ENCODE measurements at places on chromosomes 2 and 18.

GRCh38 chr18:79507546-79508480 lies 112.1 kb downstream of the NFATC1 start:
- DNase-seq = no peak

DNA sequence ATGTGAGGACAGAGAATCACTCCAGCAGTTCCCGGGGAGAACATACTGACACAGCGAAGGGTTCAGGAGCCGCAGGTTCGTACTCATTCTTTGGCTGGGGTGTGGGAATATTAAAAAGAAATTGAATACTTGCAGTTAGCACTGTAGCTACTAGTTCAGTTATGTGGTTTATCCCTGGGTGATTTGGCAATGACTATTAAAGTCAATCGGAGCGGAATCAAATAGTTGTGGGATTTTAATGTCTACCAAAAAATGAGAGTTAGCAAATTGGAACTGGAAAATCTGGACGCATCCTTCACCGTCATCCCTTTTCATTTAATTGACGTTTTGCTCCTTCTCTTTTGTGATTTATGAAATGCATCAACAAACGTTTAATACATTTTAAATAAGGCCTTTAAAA lies 50.8 kb downstream of the GBX2 start:
- DNase-seq = no peak

- no peak for DNase-seq
Observed at GRCh38 chr2:127664065-127664894, 11.1 kb downstream of the LIMS2 start.

DNA sequence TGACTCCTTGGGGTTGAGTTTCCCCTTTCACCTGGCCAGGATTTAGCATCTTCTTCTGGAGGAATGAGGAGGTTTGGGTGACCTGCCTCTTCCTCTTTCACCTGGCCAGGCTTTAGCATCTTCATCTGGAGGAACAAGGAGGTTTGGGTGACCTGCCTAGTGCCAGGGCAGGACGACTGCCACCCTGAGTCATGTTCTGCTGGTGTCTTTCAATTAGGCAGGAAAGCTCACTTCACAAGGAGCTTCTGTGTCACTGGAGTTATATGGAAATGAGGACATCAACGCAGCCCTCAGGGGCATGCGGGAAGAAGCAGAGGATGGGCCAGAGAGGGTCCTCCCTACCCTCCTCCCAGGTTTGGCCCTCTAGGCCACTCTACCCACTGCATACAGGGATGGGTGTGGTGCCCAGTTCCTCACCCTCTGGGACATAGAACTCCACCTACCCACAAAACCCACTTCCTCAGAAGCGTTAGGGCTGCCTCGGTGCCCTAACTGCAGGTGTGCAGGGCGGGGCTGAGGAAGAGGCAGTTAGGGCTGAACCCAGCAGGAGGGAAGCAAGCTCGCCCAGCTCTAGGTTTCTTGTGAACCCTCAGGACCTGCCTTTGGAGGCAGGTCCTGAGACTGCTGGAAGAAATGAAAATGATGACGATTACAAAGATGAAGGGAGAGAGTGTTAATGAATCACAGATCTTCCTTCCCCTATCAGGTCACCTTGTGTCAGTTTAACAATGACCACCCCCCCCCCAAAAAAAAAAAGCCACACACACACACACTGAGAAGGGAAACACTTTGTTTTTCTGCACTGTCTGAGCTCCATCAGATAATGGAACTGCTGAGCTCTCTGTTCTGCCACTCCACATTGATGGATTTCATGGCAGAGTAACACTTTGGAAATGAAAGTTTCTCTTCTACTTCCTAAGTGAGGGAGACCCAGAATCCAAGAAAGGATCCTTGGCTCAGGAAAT lies 71.0 kb downstream of the ARL4C start:
- DNase-seq = no peak

GRCh38 chr2:42724886-42725285 lies 39.0 kb downstream of the OXER1 start:
- no peak for DNase-seq

DNA sequence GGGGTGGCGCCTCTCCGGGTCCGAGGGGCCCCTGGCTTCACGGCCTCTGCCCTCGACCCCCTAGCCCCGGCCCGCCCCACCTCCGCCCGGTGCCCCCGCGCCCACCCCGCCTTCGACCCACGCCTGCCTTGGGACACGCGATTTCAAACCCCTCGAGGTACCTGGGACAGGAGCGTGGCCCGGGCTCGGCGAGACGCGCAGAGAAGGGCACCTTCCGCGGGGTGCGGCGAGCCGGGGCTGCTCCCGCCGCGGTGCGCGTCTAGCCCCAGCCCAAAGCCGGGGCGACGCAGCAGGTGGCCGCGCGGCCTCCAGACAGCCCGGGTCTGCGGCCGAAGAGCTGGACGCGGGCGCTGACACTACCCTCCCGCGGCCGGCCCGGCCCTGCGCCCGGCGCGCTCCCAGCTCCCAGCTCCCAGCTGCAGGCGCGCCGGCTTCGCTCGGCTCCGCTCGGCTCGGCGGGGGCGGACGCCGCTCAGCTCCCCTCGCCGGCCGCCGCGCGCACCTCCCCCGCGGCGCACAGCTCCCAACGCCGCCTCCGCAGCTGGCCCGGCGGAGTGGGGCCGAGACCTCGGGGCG lies at the start of gene CRACDL:
CRACDL (minus strand) TSS at position 449 of the 576 bp plus-strand sequence. CDS start 89,425 bp downstream, outside the sequence.
- DNase-seq = no peak

GRCh38 chr18:45173799-45174519 lies 441.3 kb upstream of the SLC14A2 start:
- DNase-seq = no peak

GRCh38 chr2:203533676-203534591 lies 1.2 kb downstream of the RAPH1 start:
- no peak for DNase-seq

- no peak for DNase-seq
Observed at GRCh38 chr2:160409480-160409879, 84.1 kb downstream of the RBMS1 start.

DNA sequence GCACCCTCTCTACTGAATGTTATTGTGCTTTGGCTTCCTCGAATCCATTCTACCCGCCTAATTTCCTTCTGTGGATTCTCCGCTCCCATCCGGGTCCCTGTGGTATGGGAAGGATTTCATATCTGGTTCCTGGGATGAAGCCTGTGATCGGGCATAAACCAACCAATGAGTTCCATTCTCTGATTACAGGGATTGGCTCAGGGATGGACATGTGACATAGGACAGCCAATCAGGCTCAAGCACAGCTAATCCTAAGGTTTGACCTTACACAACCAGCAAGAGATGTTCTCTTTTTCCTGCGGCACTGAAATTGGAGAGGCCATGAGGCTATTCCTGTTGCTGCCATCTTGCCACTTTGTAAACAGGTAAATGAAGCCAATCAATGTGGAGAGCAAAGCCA lies 168.1 kb upstream of the SMAD2 start:
- DNase-seq = no peak

- DNase-seq = no peak
Observed at GRCh38 chr2:217900010-217900779, 102.6 kb downstream of the TNS1 start.

DNA sequence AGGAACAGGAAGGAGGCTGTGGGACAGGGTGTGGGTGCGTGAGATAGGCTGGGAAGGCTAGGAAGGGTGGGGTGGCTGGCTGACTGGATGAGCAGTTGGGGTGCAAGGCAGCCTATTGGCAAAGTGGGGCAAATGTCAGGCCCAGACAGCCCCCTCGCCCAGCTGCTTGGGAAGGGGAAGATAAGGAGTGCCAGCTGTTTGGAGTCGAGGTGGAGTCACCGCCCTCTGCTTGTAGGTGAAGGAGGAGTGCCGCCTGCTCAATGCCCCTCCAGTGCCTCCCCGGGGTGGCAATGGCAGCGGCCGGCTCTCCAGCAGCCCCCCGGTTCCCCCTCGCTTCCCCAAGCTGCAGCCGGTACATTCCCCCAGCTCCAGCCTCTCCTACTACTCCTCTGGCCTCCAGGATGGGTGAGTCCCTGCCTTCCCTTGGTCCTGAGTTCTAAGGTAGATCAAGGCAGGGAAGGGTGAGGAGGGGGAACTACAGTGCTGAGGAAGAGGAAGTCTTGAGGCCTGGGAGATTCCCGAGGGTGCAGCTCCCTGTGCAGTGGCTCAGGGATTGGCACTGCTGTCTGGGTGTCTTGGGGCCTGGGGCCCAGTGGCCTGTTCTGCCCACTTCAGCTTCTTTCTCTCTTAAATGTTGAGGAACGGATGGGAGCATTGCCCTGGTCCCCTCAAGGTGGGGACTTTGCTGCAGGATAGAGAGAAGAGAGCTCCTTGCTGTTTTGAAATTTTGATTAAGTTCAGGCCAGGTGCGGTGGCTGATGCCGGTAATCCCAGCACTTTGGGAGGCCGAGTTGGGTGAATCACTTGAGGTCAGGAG lies 13.3 kb downstream of the GAREM2 start:
- DNase-seq = no peak

DNA sequence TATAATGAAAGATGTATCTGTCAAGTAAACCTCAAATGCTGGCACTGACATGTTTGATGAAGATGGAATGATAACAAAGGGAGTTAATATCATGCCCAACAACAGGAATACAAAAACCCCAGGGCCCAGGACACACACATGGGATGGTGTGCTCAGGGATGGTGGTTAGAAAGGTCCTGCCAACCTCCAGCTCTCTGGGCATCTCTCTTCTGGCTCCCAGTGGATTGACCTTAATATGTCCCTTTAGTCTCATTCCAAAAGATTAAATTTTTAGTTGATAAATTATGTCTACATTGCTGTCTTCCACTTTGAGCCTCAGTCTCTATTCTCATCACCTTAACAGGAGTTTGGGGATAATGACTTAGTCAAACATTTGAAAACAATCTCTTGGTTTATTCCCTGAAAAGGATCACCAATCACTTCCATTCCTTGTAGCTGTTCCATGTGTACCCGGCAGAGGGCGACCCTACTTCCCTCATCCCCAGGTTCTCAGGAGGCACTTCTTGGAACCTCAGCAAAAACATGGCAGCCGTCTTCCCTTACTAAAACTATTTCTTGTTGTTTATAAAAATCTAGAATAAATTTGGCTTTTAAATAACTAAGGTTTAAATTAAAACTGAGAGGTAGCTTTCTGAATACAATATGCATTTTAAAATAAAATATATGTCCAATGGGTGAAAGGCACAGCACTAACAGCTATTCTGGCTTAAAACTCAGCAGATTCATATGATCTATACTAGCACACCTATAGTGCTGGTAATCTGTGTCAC lies 29.6 kb downstream of the MCEE start:
- peak; percentile 21 for DNase-seq

DNA sequence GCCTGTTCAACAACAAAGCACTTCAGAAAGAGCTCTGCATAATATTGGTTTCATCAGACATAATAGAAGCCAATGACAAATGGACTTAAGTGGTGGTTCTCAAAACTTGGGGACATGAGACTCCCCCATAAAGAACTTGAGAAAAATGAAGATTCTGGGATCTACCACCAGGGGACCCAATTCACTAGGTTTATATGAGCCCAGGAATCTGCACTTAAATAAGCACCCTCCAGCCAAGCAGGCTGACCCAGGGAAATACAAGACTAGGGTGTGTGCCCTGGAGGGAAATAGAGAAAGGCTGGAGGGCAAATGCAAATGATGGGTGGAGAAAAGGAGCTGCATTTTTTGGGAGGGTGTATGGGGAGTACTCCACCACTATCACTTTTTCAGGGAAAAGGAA lies 52.5 kb downstream of the SATB2 start:
- no peak for DNase-seq

DNA sequence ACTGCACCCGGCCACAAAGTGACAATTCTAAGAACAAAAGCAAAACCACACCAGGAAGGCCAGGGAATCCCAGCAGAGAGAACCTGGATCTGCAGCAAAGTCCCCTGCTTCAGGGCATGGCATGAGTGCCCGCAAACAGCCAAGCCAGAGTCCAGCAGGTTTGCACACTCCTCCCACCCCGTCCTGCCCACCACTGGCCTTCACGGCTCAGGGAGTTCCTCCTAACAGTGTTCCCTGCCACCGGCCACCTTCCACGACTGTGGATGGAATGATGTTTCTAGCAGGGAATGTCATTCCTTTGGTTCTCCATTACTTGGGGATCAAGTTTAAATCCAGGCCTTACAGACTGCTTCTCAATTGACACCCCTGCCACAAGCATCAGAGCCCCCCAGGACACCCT lies 42.0 kb upstream of the B3GNT7 start:
- no peak for DNase-seq

- DNase-seq = no peak
Observed at GRCh38 chr2:105609746-105610402, 134.8 kb upstream of the NCK2 start.

- no peak for DNase-seq
Observed at GRCh38 chr2:121895723-121896571, 140.5 kb downstream of the TSN start.

GRCh38 chr2:68379184-68379708 lies 14.2 kb downstream of the PLEK start:
- DNase-seq = no peak

DNA sequence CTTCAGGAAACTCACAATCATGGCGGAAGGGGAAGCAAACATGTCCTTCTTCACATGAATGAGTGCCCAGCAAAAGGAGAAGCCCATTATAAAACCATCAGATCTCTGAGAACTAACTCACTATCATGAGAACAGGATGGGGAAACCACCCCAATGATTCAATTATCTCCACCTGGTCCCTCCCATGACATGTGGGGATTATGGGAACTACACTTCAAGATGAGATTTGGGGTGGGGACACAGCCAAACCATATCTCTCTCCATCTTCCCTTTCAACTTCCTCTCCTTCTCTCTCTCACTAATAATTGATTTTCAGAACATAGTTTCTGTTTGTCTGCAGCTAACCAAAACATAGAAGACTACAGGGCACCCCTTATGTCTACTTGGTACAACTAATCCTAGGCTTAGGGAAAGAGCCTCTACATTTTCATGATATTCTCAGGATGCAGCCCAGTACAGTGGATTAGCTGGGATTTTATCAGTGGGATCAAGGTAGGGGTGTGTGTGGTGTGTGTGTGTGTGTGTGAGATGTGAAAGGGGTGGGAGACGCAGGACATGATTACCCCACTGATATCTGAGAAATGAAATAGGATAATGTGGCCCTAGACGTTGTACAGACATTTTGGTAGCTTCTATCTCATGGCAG lies 2.8 kb upstream of the ATF2 start:
- no peak for DNase-seq

- DNase-seq = no peak
Observed at GRCh38 chr2:98293030-98293429, 53.2 kb upstream of the CNGA3 start.

DNA sequence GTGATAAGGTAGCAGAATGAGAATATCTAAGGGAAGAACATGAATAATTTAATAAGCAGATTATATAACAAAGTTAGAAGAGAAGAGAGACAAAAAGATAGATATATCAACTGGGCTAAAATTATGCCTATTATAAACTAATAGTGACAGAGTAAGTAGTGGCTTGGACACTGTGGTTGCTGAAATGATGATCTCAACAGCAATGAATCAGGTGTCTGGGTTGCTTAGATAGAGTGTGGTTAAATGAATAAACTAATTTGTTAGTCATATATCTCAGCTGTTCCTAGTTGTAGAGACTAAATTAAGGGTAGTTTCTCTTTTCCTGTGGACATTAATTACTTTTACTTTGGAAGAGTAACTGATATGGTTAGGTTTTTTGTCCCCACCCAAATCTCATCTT lies 1485.4 kb upstream of the CELF4 start:
- no peak for DNase-seq

GRCh38 chr2:171159372-171160118 lies 1.1 kb downstream of the TLK1 start:
- DNase-seq = peak; percentile 49

GRCh38 chr2:234308813-234309195 lies 188.1 kb downstream of the ARL4C start:
- DNase-seq = no peak
